Activated CD8-positive, alpha-beta T cell treated with anti-CD3 and anti-CD28 coated beads, Interleukin-2, amount 10 ng/mL, durations not matched to agents 7 days and 5 days (primary cell): ENCODE measurements at places on chromosomes 2 and 18.

GRCh38 chr18:8742387-8743361 is 37.3 kb downstream of the MTCL1 start:
- peak; percentile 67 for DNase-seq

DNA sequence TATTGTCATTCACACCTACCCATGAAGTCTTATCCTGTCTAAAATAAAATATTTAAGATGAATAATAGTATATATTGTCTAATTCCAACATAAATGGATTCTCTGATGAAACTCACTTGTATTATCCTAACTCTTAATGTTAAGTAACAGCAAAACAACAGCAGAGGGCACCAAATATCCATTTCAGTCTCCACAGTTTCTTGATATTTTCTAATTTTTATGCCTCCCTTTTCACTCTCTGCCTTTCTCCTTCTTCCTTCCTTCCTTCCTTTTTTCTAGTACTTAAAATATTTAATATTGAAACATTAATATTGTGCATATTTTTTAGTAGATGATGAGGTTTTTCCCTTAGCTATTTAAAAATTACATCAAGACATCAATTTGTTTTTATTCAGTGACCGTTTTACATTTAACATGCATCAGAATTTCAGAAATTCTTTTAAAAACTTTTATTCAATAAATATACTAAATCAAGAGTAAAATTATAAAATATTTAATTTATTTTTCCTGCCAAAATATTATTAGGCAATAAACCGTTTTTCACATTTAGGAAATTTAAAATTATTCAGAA is 97.6 kb downstream of the WDR7 start:
- no peak for DNase-seq

DNA sequence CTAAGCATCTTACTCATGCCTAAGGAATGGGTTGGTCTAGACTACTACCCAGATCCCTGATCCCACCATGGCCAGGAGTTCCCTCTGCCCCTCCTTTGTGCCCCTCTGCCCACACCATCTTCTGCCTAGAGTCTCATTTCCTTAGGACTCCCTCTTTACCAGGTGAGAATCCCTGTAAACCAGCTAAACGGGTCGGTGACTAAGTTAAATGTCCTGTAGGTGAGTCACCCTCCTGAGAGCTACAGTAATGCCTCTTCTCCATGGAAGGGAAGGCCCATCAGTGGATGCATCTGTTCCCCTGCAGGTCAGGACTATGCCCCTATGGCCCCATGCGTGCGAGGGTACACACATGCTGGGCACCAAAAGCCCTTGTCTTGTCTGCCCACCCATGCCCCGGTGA is 25.4 kb downstream of the PTGR3 start:
- no peak for DNase-seq

DNA sequence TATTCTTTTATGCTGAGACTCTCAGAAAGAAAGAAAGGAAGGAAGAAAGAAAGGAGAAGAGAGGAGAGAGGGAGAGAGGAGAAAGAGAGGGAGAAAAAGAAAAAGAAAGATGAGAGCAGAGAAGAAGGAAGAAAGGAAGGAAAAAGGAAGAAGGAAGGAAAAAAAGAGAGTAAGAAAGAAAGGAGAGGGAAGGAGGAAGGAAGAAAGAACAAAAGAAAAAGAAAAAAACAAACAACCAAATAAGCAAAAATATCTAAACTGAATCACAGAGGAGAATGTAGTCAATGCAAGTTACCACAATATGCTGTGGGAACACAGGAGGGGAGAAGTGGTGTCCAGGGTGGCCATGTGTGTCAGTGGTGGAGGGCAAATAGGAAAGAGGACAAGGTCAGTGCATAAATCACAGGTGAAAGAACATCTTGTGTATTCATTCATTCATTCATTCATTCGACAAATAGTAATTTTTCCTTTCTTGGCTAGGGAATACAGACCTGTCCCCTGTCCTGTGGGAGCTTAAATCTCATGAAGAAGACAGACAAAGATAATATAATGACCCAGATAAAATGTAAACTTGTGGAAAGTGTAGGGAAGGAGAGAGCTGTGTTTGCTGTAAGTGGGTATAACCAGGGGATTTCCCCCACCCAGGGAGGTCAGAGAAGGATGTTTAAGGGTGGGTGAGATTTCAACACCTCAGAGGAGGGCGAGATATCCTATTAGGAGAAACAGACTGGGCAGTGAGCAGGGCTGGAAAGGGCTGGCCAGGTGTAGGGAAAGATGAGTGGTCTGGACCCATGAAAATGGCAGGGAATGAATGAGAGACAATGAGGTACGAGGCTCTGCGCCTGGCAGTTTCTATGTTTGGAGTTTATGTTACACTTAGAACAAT is 50.7 kb downstream of the IL1R2 start:
- DNase-seq, result no peak

GRCh38 chr2:178211460-178211859 is 17.1 kb downstream of the OSBPL6 start:
- DNase-seq, result no peak
